ENCODE measurements at places on chromosomes 5 and 9.

- DNase-seq: no peak
Measured at GRCh38 chr5:145429170-145429569, 406.0 kb downstream of the PRELID2 start.

- peak; percentile 23 for DNase-seq
Measured at GRCh38 chr9:129109537-129109903, 1.1 kb downstream of the CRAT start.

GRCh38 chr9:99272836-99273235 lies 50.8 kb downstream of the SEC61B start:
- no peak for DNase-seq

DNA sequence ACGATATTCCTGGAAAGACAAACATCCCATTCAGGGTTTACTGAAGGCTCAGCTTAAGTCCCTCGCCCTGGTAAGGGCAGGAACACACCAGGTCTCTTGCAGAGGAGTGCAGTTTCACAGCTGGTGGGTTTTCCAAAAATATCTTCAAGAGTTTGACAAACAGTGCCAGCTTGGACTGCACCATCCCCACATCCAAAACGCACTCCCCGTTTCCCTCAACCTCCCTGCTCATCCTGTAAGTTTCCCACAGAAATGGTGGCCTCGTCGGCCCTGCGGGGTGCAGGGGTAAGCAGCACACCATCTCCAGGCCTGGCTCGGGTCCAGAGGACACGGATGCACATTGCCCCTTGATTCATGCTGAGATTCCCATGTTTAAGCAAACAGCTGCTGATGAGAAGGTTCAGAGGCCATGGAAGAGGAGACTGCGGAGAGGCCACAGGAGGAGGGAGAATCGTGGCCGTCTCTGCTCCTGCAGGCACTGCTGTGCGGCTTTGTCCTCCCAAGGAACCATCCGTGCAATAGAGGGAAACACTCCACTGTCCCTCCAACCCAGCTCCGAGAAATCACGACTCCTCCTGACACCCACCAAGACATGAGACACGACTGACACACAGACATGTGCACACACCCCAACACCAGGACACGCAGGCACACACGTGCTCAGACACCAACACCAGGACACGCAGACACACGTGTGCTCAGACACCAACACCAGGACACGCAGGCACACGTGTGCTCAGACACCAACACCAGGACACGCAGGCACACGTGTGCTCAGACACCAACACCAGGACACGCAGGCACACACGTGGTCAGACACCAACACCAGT lies 24.0 kb upstream of the SLC12A7 start:
- DNase-seq: no peak

DNA sequence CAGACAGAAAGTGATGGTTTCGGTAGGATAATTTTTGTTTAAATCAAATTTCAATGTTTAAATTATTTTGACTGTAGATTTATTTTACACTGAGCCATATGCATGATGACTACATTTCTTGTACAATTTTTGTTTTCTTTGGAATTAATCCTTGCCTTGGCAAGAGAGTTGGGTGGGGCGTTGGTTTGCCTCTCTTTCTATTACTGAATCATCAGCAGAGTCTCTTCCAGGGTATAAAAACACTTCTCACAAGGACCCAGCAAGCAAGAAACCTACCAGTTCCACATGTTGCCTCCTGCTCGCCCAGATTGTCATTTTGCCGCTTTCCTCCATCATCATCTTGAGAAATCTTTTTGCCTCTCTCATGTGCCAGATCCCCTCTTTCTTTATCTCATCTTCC lies 455.0 kb upstream of the DMAC1 start:
- DNase-seq: peak; percentile 71

DNA sequence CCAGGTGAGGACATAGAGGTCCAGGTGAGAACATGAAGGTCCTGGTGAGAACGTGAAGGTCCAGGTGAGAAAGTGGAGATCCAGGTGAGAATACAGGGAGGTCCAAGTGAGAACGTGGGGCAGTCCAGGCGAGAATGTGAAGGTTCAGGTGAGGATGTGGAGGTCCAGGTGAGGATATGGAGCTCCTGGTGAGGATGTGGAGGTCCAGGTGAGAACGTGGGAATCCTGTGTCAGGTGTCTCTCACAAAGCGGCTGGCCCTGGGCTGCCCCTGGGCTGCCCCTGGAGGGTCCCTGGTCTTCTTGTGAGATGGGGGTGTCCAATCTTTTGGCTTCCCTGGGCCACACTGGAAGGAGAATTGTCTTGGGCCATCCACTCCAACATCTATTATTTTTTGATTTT lies 133.4 kb downstream of the MRPL36 start:
- no peak for DNase-seq

GRCh38 chr5:39217365-39218281 lies 1.7 kb downstream of the FYB1 start:
- peak; percentile 70 for DNase-seq

DNA sequence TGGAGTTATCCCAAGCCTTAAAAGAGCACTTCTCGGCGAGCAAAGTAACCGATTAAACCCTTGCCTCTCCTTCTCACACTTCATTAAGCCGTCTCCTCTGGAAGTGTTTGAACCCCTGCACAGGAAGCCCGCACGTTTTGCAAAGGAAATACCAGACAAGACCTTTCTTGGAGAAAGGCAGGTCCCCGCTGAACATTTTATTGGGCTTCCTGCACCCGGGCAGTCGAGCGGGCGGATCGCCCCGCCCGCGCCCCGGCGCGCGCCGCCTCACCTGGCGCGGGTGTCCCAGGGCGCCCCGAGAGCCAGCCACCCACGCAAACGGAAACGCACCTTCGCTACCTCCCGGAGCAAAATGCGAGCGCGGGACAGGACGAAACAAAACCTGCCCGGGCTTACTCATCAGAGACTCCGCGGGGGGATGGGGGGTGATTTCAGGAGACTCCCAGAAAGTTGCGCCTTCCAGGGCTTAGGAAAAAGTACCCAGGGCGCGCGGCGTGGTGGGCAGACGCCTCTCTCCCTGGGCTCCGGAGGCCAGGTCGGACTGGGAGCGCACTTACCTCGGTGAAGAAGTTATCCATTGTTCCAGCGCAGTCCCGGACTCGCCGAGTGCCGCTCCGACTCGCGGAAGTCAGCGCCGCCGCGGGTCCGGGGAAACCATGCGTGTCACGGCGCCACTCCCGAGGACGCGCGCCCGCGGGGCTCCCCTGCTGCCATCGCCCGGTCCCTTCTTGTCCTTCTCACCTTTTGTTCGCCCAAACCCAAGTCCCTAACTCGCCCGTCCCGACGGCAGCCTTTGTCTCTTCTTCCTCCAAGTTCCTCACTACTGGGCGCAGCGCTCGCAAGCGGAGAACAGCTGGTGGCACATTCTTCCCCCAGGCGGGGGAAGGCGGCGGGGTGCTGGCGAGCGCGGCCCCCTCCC lies 598 bp downstream of the MYO10 start:
- DNase-seq: peak; percentile 40

GRCh38 chr5:2732850-2733249 lies 18.6 kb downstream of the IRX2 start:
- no peak for DNase-seq

DNA sequence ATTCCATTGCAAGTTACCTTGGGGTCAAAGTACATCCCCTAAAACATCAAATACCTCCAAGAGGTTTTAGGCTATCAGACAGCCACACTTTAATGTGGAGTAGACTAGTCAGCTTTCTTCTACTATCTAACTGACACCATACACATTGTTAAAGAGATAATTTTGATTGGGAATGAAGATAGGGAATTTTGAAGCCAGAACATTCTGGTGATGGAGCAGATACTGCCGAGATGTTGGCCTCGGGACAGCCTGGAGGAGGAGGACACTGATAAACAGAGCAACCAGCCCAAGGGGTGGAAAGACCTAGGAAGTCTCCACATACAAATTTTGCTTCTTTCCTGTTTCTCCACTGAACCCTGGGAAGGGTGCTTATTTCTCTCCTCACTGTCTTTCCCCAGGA lies 14.9 kb downstream of the TJP2 start:
- no peak for DNase-seq

GRCh38 chr5:532521-533242 lies 8.4 kb upstream of the SLC9A3 start:
- DNase-seq: no peak

GRCh38 chr5:170769898-170770416 lies 13.6 kb upstream of the GABRP start:
- no peak for DNase-seq

GRCh38 chr5:178475422-178475821 lies 114.8 kb downstream of the COL23A1 start:
- no peak for DNase-seq

DNA sequence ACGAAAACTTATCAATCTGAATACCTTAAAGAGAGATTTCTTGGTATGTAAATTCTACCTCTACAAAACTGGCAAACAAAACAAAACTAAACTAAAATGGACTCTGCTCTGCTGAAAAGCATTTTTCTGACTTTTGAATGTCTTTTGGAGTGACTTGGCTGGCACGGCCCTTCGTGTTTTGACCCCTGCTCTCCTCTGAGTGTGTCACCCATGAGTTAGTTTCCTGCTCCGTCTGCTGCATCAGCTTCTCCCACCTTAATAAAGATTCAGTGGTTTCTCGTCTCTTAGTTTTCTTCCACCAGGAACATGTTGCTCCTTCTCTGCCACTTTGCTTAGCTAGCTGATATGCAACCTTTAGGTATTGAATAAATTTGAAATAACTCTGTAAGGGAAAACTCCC lies 1084.0 kb upstream of the CDH18 start:
- no peak for DNase-seq

- no peak for DNase-seq
Measured at GRCh38 chr9:89892920-89893319, 288.1 kb downstream of the GADD45G start.

GRCh38 chr9:77816641-77817341 lies 168.7 kb upstream of the GNA14 start:
- no peak for DNase-seq

DNA sequence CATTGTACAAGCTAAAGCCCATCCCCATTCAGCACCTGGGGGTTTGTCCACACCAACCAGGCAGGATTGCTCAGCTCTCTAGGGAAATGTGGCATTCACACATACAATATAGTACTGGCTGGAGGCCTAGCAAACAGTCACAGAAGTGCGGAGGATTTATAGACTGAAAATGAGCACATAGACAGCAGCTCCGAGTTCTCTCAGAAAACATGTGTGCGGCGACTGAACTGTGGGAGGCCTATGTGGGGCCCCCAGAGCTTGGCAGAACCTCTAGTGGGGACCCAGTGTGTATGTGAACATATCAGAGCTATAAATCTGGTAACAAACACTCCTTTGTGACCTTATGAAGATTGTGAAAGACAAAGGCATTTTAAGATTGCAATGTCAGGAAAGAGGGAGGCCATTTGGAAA lies 431.1 kb downstream of the DTWD2 start:
- DNase-seq: peak; percentile 67

GRCh38 chr5:11620172-11620571 lies 284.1 kb downstream of the CTNND2 start:
- DNase-seq: no peak

- DNase-seq: no peak
Measured at GRCh38 chr5:80926979-80927656, 33.0 kb upstream of the RASGRF2 start.

DNA sequence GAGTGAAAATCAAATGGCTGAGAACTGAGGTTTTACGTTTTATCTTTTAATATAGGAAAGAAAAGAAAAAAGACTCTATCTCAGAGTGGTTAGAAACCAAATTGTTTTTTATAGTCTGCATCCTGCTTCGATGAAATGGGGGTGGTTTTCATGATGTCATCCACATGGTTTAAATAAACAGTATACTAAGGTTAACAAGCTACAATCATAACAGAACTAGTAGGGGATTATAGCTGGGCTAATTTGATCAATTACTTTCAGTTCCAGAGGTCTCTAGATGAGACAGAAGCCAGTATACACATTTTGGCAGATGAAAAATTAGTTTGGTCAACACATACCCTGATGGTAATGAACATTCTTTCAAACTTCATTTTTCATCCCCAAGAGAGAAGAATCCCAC lies 106.3 kb upstream of the SNX2 start:
- DNase-seq: no peak

DNA sequence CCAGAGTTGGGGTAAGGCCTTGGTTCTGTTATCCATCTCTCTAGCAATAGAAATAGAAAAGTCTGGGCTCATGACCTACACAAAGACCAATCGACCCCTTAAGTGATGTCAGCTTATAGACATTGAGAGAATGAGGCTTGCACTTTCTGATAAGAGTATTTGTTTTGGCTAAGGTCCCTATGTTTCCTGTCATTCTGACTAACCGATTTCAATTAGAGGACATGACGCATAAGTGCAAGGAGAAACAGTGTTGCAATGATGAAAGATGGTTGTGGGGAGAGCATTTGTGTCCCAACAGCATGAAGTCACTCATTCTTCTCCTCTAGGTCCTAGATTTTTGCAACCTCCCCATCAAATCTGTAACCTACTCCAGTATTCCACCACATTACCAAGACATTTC lies 255.1 kb downstream of the MAT2B start:
- DNase-seq: peak; percentile 78

DNA sequence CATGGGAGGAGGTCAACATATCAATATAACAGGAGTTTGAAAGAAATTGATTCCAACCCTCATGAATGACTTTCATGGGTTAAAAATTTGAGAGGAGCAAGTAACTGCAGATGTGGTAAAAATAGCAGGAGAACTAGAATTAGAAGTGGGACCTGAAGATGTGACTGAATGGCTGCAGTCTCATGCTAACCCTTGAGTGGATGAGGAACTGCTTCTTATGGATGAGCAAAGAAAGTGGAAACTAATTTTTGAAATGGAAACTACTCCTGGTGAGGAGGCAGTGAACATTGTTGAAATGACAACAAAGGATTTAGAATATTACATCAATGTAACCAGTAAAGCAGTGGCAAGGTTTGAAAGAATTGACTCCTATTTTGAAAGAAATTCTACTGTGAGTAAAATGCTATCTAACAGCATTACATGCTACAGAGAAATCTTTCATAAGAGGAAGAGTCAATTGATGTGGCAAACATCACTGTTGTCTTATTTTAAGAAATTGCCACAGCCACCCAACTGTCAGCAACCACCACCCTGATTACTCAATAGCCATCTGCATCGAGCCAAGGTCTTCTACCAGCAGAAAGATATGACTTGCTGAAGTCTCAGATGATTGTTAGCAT lies 1683.2 kb downstream of the MAT2B start:
- no peak for DNase-seq

DNA sequence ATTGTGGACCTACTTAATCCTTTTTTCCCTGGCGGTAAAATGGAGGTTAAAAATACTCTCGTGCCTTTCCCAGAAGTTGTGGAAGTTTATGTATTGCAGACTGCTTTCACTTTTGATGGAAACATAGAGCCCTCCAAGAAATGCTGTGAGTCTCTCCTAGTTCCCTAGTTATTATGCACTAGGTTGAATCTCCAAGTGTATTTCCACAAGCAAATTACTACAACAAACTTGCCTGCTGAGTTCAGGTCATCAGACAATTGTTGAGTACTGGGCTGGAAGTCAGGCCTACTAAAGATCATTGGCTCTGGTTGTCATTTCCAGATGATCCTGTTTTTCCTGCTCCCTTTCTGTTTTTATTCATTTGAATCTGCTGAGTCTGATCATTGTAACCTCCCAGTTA lies 104.1 kb downstream of the CD180 start:
- DNase-seq: no peak

DNA sequence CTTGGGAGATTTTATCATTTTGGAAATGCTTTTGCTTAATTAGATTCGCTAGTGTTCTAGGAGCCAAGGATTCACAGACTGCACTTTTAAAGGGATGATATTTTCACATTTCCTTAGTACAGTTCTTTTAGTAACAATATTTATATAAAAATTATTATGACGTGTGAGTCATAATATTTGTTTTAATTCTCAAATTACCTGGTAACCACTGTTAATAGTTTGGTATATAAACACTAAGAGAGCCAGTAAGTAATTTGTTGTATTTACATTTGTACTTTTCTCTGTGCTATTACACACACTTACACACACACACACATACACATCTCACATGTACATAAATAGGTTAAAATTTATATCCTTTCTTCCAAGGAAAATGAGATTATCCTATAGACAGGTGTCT lies 58.8 kb upstream of the RAD23B start:
- DNase-seq: no peak
